ENCODE measurements at places on chromosomes 7 and 10.

DNA sequence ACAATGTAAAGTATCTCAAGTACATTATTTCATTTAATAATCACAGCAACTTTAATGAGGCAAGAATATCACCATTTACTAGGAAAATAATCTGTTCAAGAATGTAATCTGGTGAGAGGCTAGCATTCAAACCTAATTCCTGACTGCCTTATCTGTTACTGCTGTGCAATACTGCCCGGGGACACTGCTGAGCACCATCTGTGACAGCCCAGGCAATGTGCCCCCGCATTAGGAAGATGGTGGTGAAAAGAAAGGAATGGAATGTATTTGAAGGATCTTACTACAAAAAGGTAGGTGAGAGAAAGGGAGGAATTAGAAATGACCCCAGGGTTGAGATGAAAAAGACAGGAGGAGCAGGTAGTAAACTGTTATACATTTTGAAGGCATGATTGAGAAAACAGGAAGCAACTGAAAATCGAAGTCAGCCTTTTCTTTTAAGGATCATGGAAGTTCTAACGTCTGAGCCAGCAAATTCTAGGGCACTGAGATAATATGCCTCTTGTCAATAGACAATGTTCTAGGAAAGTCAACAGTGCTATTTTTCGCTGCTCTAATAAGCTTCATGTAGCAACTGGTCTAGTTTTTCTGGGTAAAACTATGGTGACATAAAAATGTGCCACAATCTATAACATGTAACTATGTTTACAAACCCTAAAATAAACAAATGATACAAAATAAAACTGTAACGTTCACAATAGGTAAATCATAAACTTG, 90.4 kb downstream of the ETV1 start:
- DNase-seq = no peak

DNA sequence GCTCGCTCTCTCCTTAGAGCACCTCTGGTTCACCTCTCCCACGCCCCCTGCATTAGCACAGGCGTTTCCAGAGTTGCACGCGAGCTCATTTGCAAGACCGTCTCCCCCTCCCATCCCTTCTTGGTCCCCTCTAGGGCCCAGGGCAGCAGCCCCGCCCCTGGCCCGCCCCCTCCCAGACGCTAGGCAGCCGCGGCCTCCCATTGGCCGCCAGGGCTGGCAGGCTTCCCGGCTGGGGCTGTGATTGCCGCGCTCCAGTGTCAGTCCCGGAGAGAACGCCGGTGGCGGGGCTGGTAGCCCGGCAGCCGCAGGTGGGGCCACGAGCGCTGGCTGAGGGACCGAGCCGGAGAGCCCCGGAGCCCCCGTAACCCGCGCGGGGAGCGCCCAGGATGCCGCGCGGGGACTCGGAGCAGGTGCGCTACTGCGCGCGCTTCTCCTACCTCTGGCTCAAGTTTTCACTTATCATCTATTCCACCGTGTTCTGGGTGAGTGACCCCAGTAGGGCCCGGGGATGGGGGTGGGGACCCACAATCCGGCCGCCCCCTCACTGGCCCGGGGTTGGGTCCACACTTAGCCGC, at the start of gene TSPAN15:
TSS of gene TSPAN15 (plus strand) at position 257 of the 575 bp plus-strand sequence. CDS start at position 387, 130 bp downstream.
- peak; percentile 50 for DNase-seq

GRCh38 chr7:131105799-131106680, 221.6 kb upstream of the MKLN1 start:
- DNase-seq = peak; percentile 56

GRCh38 chr10:44436240-44436639, 51.3 kb upstream of the CXCL12 start:
- no peak for DNase-seq

- no peak for DNase-seq
Observed at GRCh38 chr10:91694170-91694794, 61.4 kb upstream of the PPP1R3C start.
